Uterine smooth muscle cell (primary cell): ENCODE measurements at places on chromosomes 11 and 22. TPM values are rescaled to one million over a fixed set of nuclear protein-coding genes. Genes with fewer than 3 reads are reported as not detected.

Gene UPK2
- not detected in 2 replicates for total RNA-seq

Gene IFTAP
- total RNA-seq = 26.9 and 32.9 TPM in 2 replicates

Gene SNX32
- total RNA-seq = 0.44 and 0.75 TPM in 2 replicates

Gene POU2AF1
- not detected in 2 replicates for total RNA-seq

Gene YPEL4
- 0.66 and 1.6 TPM in 2 replicates for total RNA-seq

Gene PTPRCAP
- total RNA-seq = 0.44 and 0.62 TPM in 2 replicates

Gene ZPR1
- total RNA-seq = 49.2 and 65.3 TPM in 2 replicates

Gene MFRP
- not detected in 2 replicates for total RNA-seq

Gene USP2
- 0.11 and 1.00 TPM in 2 replicates for total RNA-seq
